AG20443 (cell line): ENCODE measurements at places on chromosomes 4 and X.

DNA sequence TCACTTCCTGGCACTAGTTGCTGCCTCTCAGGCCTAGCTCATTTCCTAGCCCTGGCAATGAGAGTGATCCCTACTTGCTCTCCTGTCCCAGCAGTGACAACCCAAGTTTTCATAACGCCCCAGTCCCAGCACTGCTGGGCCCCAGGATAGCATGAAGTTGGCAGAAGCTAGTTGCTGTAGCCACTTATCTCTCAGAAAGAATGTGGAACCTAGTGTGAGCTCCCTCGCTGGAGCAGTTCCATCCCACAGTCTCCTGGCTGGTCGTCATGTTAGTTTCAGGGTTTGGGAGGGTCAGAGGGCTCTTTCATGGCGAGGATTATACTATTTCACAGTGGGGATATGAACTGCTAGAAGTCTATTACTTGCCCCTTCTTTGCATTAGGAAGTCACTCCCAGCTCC is 5.1 kb downstream of the PF4 start:
- peak; percentile 35 for DNase-seq

GRCh38 chrX:92241249-92241648 is 462.1 kb downstream of the PCDH11X start:
- no peak for DNase-seq

GRCh38 chr4:166822386-166822785 is 411.9 kb downstream of the SPOCK3 start:
- DNase-seq = no peak

DNA sequence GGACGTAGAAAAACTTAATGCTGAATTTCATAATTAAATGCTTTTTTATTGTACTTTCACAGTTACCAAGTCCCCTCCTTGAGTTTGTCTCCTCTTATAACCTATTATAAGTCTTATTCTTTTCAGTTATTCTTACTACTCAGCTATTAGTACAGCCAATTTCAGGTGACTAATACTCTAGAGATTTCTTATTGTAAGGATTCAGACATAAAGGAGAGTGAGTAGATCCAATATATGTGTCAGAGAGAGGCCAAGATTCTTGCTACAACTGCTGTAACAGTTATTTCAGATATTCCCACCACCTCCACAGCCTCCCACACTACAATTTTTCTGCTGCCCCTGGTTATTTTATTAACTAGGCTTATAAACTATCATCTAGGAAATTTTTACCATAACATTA is 274.5 kb downstream of the GPAT3 start:
- no peak for DNase-seq

- no peak for DNase-seq
Measured at GRCh38 chrX:136115904-136116297, 31.4 kb upstream of the FHL1 start.

DNA sequence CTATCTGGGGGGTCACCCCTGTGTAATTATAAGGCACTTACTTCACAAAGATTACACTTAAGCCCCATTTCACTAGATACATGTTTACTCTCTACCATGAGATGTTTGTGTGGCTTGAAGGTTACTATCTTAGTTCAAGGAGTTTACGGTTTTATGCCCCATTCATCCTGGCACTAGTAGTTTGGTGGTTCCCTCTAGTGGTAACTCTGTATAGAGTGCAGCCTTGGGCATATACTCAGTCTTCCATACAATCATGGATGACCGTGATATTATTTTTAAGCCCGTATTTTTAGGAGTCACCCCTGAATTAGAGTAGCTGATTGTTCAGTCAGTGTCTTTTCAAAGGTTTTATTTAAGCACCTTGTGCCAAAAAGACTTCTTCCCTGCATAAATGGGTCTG is 109.9 kb upstream of the FAM47C start:
- peak; percentile 5 for DNase-seq

GRCh38 chr4:7191546-7192251 is 639 bp upstream of the SORCS2 start:
- DNase-seq = no peak

DNA sequence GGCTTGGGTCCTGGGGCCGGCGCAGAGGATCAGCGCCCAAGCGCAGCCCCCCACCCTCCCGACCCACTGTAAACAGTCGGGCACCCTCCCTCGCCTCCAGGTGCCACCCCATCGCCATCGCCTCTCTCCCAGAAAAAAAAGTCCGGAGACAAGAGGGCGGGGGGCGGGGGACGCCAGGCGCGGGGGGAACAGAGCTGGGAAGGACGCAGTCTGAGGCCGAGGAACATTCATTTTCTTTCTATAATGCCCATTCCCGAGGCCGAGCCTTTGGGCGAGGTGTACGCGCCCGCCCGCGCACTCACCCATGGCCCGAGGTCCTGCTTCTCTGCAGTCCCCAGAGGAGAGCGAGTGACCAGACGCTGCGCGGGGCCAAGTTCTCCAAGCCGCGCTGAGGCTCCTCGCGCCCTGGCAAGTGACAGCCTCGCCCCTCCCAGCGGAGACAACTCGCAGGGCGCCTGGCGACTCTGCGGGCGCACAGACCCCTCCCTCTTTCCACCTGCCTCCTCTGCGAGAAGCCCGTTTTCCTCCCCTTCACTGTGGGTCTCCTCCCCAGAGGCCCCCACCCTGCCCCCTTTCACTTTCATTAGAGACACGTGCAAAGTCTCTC is 63.5 kb upstream of the WDR17 start:
- peak; percentile 49 for DNase-seq

GRCh38 chrX:118773782-118774181 is 46.4 kb downstream of the IL13RA1 start:
- DNase-seq = no peak

DNA sequence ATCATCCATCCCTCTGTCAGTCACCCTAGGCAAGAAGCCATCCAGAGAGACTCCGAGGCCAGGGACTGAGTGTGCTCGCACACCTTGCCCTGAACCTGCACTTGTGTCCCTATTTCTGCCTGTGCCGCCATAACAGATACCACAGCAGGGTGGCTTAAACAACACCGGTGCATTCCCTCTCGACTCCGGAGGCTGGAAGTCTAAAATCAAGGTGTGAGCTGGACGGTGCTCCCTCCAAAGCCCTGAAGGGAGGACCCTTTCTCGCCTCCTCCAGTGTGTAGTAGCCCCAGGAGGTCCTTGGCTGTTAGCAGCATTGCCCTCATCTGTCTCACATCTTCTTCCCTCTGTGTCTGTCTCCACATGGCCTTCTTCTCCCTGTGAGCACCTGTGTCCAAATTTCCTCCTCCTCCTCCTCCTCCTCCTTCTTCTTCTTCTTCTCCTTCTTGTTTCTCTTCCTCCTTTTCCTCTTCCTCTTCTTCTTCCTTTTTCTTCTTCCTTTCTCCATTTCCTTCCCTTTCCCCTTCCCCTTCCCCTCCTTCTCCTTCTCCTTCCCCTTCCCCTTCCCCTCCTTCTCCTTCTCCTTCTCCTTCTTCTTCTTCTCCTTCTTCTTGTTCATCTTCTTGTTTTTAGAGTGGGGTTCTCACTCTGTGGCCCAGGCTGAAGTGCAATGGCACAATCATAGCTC is 98.1 kb upstream of the ENPP6 start:
- no peak for DNase-seq

DNA sequence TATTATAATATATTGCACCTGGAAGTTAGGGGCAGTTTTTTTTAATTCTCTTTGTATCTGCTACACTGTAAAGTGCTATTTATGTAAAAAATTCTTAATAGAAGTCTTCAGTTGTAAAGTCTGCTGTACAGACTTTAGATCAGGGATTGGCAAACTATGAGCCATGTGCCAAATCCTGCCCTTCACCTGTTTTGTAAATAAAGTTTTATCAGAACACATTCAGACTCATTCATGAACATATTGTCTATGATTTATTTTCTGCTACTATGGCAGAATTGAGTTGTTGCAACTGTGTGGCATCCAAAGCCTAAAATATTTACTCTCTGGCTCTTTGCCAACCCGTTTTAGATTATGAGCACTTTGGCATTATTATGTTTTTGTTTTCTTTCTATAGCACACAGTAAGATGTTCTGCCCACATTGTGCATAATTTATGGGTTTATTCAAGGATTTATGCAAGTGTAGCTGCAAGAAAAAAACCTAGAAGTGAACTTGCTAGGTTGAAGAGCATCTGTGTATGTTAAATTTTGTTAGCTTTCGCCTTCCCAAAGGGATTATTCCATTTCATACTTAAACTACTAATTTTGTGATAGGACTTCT is 56.9 kb downstream of the CLCN3 start:
- no peak for DNase-seq

DNA sequence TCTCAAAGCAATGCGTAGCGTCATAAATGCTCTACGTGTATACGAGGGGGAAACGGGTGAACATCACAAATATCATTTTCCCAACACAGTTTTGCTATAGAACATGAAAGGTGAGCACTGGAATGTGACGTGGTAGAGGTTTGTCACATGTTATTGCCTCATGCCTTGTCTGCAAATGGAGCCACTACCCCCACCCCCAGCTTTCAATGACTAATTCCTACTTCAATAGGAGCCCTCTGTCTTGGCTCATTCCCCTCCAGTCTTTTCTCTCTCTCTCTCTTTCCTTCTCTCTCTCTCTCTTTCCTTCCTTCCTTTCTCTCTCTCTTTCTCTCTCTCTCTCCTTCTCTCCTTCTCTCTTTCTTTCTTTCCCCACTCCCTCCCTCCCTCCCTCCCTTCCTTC is 127.0 kb downstream of the STOX2 start:
- DNase-seq = no peak

DNA sequence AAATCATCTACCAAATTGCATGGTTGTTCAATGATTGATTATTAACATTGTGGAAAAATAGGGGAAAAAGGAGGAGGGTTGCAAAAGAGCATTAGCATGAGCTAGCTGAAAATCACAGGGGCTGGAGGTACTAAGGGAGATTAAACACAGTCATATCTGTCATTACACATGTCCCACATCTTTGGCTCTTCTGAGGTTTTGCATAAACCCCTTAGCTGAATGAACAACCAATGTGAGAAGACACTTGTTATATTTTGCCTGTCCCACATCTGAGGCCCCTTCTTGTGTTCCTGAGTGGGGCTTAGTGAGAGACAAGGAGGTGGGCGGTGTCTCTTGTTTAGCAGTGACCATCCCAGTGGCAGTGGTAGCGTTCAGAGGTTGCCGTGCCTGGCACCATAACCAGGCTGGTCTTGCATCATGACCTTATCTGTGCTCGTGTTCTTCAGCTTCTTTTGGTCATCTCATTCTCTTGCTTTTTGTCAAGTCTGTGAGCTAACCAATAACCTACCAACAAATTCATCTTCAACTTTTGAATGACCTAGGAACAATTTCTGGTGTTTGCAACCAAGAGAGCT is 95.6 kb downstream of the MID1IP1 start:
- DNase-seq = no peak

DNA sequence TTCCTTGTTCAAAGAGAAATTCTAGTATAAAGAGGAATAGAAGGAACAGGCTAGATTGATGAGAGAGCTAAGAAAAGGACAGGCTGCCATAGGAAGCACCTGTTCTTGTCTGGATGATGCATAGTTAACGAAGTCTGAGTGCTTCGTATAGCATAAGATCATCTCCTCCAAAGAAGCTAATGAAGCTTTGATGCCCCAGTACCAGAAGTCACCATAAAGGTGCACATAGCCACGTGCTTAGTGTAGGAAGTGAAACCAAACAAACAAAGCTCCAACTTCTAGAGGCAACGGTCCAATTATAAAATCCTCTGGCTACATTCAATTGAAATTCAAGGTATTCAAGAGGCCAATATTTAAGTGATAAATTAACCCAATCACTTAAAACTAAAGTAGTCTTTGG is 31.0 kb downstream of the AFAP1 start:
- DNase-seq = no peak

GRCh38 chr4:78002260-78002659 is 54.9 kb upstream of the FRAS1 start:
- no peak for DNase-seq

DNA sequence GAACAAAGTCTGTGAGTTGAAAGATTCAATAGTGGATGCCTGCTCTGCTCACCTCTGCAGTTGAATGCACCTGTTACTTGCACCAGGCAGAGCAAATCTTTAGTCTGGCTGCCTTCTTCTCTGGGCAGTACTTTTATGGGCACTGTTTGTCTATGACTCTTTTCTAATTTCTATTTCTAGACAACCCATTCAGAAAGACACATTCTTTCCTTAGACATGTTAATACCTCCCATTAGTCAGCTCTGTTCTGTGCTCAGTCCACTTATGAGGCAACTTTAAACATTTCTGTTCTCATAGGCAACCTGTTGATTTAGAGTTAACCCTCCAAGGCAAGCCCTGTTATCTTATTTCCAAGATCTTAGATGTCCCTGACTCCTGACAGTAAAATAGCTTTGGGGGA is 108.9 kb downstream of the SYNPO2 start:
- peak; percentile 46 for DNase-seq

DNA sequence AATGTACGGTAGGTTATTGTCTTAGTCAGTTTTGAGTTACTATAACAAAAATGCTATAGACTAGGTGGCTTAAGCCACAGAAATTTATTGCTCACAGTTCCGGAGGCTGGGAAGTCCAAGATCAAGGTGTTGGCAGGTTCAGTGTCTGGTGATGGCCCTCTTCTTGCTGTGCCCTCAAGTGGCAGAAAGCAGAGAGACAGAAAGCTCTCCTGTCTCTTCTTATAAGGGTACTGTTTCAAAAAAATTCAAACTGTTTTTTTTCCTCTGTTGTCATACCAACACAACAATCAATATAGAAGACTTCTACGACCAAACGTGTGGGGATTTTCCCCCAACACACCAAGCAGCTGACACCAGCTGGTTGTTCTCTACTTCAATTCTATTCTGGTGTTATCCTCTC is 53.4 kb downstream of the ADGRG4 start:
- DNase-seq = no peak

DNA sequence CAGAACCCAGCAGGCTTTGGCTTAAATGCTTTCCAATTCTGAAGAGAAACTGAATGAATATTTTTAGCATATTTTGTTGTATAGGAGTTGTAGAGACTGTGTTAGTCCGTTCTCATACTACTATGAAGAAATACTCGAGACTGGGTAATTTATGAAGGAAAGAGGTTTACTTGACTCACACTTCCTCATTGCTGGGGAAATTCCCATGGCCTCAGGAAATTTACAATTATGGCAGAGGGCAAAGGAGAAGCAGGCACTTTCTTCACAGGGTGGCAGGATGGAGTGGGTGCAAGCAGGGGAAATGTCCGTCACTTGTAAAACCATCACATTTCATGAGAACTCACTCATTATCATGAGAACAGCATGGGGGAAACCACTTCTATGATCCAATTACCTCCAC is 291.7 kb downstream of the PACRGL start:
- DNase-seq = no peak

- DNase-seq = peak; percentile 38
Measured at GRCh38 chrX:48540028-48540375, 488 bp downstream of the TBC1D25 start.

GRCh38 chr4:149793459-149793858 is 22.2 kb downstream of the IQCM start:
- DNase-seq = no peak

DNA sequence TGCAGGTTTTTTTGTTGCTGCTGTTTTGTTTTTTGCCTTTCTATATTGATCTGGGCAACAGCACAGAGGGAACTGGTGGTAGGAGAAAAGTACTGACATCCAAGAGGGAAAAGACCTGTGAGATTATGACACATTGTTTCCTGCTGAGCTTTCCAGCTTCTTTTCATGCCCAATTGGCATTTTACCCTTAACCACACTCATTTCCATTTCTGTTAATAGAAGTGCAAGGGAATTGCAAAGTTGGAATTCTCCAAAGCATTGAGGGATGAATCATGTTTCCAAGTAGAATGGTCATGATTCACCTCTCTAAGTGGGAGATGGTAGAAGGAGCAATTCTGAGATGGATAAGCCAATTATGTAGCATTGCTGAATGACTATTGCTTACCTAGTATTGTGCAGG is 161.5 kb downstream of the PPARGC1A start:
- peak; percentile 83 for DNase-seq

- no peak for DNase-seq
Measured at GRCh38 chr4:158481811-158482210, 39.9 kb upstream of the RXFP1 start.
